ENCODE measurements at places on chromosomes 11 and 22.
A peak's percentile ranks its signal among the peaks of the same experiment; 100 is the strongest.

DNA sequence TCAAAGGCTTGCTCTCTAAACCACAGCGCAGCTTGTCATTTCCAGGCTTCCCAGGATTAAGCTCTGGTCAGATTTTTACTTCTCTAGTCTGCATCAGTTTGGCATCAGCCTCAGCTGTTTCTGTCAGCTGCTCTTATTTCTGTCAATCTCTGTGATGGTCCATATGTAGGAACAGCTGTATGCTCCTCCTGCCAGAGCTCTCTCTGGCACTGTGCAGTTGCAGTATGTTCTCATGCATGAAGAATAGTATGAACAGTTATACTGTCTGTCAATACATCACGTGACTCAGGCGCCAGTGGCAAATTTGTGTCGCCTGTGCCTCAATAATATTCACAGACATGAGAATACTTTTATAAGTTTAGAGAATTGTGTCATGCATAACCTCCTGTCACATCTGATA, 6.7 kb downstream of the OR6M1 start:
- no peak for DNase-seq

GRCh38 chr11:117834068-117834810, 9.7 kb upstream of the FXYD2 start:
- no peak for DNase-seq

DNA sequence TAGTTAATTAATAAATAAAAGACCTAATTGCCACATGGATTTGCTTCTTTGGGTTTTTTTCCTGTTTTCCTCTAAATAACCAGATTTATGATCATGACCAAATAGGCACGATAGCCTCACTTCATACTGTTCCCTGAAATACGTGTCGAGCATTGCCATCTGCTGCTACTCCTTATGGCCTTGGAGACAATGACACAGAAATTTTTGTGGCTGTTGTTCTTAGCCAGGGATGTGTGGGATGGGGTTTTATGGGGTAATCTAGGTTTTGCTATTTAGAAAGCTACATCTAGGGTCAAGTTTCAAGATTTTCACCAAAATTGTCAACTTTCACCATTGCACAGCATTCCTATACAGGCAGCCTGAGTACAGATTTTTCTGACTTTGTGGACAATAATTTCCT, 145.2 kb downstream of the DBX1 start:
- no peak for DNase-seq

GRCh38 chr11:117179048-117179999, 781 bp downstream of the SIDT2 start:
- DNase-seq: peak; percentile 20

DNA sequence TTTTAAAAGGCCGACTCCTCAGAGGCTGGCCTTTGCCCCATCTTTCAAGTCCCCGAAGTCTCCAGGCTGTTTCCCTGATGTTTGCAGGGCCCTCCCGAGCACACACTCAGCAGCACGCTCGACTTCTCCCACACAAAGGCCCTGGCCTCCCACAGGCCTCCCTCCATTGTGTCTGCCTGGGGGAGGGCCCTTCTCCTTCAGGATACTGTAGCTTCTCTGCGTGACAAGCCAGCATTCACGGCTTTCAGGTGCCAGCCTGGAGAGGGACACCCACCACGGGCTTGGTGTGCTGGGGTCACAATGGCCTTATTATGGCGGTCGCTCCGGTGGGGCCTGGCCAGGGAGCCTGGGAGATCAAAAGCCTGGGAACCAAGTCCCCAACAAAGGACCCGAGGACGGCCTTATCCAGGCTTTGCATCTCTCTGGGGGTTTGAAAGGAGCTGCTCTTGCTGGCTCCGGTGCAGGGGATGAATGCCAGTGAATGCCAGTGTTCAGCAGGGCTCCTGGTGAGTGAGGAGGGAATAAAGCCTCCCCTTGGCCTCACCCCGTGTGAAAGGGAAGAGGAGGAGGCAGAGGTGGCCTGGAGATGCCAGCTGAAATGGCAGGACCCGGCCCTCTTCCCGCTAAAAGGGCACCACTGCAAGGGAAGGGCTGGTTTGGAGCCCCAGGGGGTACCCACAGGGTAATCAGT, 55.0 kb downstream of the TRAF6 start:
- DNase-seq: no peak

DNA sequence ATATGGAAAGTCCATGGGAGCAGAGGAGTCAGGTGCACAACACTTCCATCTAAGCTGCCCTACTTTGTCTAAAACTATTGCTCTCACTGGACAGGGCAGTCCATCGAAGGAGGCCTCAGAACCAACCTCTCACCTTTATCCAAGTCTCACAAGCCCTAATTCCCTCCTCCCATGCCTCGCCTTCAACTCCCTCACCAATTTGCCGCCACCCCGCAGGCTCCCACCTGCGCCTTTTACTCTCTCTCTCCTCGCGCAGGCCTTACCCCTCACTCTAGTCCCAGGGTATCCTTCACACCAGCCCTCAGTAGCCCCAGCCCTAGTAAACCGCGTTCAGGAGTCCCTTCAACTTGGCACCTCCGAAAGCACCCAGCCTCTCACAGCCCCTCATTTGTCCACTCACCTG, 451 bp downstream of the FHIP1B start:
- DNase-seq: no peak

DNA sequence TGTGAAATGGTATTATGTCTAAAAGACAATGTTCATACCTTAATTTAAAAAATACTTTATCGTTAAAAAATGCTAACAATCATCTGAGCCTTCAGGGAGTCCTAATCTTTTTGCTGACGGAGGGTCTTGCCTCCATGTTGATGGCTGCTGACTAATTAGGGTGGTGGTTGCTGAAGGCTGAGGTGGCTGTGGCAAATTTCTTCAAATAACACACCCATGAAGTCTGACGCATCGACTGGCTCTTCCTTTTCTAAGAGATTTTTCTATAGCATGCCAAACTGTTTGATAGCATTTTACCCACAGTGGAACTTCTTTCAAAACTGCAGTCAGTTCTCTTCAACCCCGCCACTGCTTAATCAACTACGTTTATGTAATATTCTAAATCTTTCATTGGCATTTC, 33.6 kb downstream of the TCF20 start:
- DNase-seq: no peak

- no peak for DNase-seq
These were observed 4.7 kb upstream of the SHISA8 start for GRCh38 chr22:41919357-41920224.
